NCI-H1930 (cell line): ENCODE measurements at places on chromosomes 13 and 19.

DNA sequence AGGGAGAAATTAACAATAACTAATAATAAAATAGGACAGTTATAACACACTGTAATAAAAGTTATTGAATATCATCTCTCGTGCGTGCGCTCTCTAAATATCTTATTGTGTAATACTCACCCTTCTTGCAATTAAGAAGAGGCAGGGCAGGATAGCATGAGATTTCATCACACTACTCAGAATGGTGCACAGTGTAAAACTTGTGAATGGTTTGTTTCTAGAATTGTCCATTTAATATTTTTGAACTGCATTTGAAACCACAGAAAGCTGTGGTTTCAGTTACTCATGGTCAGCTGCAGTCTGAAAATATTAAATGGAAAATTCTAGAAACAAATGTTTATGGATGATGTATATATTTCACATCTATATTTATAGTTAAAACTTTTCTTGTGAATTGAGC, 161.1 kb downstream of the DCT start:
- no peak for DNase-seq

DNA sequence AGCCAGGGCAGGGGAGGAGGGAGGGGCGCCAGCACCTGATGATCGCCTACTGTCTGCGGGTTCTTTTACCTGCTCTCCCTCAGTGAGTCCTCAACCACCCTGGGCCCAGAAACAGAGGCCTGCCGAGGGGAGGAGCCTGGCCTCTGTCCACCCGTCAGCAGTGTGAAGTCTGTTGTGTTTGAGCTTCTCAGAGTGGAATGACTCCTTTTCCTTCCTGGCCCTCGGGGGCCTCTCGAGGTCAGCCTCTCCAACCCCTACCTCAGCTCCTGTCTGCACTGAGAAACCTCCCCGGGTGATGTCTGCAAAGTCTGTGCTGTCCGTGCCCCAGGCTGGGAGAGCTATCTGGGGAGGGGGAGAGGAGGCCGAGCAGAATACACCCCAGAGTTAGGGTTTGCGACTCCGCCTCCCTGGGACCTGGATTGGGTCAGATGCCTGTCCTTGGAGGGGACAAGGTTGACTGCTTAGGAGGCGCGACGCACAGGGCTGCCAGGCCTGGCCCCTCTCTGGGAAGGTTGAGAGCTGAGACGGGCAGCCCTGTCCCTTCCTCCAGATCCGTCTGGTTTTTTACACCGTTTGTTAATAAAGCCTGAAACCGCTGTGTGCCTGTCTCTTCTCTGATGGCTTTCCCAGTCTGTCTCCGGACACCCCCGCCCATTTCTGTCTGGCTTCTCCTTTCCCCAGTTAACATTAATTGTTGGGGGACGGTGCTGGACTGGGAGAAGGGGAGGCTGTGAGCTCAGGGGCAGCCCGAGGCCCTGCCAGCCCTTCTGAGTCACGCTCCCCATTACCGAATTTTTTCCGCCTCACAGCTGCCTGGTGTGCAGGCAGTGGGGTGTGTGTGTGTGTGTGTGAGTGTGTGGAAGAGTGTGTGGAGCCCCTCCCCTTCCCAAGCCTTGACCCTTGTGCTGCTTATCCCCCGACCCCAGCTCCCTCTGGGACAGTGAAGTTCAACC, 989 bp upstream of the SSC5D start:
- no peak for DNase-seq

DNA sequence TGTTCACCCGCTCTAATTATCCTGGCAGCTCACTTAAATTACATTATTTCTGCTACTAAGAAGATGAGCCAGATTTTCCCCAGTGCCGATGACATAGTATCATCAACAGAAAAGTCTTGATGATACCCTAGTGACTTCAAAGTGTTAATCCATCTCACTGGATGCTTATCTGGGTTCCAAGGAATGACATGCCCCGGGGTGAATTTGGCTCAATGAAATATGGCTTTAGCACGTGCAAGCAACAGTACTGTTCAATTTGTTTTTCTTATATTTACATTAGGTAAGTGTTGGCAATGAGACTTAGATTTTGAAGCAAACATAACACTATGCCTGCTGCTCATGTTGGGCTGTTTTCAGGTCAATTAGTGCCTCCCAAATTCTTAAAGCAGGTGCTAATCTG, 548.2 kb upstream of the SLITRK1 start:
- no peak for DNase-seq

DNA sequence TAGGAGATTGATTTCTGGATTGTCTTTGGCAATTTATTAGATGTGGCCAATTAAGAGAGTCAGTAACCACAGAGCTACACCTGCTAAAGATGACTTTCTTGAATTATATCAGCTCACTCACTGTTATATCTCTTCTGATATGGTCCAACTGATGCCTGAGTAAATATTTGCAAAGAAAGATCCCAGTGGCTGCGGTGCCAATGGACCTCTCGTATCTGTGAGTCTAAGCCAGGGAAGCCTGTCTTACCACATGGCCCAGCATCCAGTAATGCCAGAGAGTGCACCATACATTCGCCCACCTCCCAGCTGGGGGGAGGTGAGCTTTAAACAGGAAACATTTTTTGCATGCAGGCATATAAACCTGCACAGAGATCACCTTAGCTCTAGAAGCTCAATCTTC, 82.7 kb upstream of the SLC15A1 start:
- DNase-seq, result no peak

DNA sequence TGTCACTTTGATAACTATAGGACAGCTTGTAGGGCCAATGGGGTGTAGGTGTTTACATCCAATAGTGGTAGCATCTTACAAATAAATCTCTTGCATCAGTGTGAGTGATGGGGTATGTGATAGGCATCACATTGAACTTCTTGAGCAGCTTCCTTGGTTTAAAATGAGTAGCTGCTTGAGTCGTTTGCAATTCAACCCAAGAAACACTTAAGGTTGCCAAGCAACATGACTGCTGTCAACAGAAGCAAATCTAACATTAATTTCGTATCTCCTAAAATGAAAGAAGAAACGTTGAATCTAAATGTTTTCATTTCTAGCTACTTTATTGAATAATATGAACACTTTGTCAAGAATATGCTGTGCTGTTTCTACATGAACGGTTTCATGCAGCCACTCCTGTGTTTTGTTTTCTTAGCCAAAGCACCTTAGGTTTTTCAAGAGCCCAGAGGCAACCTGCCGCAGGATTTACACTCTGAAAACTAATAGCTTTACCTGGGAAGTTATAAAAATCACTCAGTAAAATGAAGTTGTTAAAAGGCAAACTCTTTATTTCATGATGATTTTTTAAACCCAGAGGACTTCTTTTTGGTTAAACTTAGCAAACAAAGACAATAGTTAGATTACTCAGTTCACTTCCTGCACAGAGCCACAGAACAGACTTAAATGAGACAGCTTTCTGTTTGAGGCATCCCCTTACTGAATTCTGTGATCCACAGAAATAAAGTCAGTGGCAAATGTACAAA, 305.2 kb downstream of the MTUS2 start:
- DNase-seq, result no peak
